ENCODE measurements at places on chromosomes 12 and 14.

DNA sequence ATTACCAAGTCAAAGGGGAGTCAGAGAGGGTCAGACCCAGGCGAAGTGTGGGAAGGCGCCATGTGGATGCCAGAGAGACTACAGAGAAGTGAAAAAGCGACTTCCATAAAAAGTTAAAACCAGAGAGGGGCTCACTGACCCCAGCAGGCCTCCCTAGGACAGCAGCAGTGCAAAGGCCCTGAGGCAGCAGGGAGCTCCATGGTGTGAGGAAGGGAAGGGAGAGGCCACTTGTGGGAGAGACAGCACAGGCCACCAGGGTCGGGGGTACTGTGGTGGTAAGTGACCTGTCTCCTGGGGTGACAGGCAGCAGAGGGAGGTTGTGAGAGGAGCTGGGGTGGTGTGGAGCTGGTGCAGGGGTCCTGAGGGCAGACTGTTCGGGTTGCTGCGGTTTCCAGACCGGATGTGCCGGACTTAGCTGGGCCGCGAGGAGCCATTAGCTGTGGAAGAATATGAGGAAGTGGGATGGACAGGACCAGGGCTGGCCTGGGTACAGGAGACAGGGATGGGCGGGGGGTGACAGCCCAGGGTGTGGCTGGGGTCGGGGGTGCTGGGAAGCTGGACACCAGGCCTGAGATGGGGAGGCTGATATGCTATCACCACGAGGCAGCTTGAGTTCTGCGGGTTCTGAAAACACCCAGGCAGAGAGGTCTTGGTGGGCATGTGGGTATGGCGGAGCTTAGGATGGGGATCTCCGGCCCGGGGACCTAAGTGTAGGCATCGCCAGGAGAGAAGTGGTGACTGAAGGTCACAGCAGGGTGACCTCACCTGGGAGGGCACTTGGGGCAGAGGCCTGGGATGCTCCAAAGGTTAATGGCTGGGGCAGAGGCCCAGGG, 22.7 kb downstream of the SETD1B start:
- no peak for DNase-seq

- no peak for DNase-seq
These were observed 85.9 kb downstream of the PRMT8 start for GRCh38 chr12:3576891-3577290.

- no peak for DNase-seq
These were observed 27.4 kb downstream of the KTN1 start for GRCh38 chr14:55607386-55607785.

DNA sequence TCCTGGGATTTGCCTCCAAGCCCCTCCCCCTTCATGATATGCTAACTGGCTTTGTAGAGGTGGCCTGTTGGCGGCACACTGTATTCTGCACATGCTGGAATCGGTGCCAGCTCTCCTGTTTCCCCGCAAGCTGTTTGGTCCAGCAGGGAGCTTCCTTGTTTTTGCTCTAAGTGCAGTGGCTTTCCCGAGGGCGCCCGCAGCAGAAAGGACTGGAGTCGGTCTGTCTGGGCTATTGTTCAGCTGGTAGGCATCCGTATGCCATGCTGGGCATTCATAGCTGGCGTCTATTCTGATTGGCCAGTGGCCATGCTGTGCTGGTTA, 88.9 kb upstream of the MED13L start:
- DNase-seq, result no peak

DNA sequence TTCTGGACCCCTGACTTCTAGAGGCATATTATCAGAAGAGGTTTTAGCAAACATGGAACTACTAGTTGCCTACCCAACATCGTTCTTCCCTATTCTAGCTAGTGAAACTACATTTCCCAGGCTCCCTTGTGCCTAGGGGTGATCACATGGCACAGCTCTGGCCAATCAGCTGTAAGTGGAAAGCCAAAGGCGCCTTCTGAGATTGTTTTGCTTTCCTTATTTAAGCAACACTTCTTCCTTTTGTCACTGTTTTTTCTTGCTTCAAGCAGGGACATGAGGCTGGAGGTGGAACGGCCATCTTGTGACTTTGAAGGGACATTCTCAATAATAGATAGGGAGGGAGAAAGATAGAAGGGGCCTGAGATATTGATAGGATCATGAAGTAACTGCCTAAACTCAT, 136.7 kb downstream of the ZNF664 start:
- DNase-seq, result no peak
